ENCODE measurements at places on chromosomes 7 and 10.

- DNase-seq = no peak
Measured at GRCh38 chr7:105816266-105816843, 60.0 kb downstream of the ATXN7L1 start.

DNA sequence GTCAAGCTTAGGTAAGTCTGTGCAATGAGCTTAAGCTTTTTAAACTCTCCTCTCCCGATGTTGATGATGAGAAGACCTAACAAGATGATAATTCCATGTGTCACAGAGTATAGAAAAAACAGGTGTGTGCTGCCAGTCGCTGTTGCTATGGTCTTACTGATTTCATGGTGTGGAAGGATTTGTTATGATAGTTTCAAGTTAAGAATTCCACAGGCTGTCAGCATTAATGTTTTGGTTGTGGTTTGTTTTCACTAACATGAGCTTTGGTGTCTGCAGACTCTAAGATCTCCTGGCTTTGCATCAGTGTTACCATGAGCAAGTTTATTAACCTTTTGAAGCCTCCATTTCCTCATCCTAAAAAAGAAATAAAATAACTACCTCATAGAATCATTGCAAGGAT lies 123.7 kb downstream of the NSUN6 start:
- DNase-seq = no peak

DNA sequence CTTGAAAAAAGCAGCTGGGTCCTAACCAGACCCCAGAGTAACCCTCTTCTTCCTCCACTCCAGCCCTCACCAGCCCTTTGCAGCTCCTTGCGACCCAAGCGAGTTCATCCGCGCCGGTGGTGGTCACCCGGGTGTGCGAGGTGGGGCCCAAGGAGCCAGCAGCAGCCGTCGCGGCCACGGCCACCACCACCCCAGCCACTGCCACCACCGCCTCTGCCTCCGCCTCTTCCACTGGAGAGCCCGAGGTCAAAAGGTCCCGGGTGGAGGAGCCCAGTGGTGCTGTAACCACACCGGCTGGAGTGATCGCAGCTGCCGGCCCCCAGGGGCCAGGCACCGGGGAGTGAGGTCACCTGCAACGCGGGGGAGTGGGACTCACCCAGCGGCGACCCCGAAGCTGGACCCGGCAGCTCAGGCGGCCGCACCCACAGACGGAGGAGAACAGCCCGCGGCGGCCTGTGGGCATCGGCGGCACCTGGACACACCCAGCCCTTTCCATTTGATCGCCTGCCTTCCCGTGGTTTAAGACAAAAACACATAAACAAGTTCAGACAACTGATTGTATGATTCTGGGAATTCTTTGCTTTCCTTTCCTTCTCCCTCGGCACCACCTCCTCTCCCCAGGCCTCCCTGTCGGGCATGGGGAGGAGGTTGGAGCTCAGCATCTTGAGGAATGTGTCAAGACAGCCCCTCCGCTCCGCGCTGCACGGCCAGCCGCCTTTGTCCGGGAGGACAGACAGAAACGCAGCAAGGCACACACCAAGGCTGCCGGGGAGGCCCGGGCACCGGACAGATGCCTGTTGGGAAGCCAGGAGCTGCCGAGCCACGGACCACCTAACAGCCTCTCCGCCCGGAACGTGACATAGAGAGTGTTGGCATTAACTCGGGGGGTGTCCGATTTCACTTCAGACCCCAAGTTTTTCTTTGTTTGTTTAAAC lies 13.0 kb upstream of the AP5Z1 start:
- no peak for DNase-seq

- DNase-seq = no peak
Measured at GRCh38 chr7:36723951-36724664, at the start of gene AOAH. Gene AOAH (minus strand): TSS chr7:36724494. CDS start chr7:36724148, 346 bp downstream.

- no peak for DNase-seq
Measured at GRCh38 chr10:99809931-99810615, 27.6 kb downstream of the ABCC2 start.

DNA sequence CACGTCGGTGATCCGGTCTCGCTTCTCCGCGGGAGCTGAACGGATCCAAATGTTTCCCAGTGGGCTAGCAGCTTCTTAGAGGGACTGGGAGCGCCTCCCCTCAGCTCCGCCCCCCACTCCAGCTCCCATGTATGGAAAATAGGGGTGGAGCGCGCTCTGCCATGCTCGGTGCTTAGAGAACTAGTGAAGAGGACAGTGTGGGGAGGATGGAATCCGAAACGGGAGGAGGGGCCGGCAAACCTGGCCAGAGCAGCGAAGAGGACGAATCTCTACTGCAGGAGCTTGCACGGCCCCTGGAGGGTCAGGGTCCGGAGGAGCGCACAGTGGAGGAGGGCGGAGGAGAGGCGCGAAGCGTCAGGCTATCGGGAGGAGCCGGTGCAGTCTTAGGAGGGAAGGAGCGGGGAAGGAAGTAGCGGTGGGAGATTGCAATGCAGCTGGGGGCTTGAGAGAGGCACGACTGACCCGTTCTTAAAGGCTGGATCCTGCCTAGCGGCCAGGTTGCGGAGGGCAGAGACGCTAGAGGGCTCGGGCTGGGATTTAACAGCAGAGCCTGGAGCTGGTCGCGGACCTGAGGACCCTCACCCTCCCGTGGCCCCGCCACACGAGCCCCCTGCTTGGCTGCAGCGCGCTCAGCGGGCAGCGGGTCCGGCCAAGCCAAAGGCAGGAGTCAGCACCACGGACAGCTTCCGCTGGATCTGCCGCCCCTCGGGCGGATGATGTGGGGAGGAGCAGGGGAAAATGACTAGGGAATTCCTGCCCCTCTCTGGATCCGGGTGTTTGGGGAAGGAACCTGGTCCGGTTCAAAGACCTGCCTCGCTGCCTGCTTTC lies at the start of gene PRLHR:
Gene PRLHR, minus strand, starts transcription at position 51 of the 828 bp plus-strand sequence. CDS start 404 bp downstream, outside the sequence.
- no peak for DNase-seq

- DNase-seq = no peak
Measured at GRCh38 chr7:73707045-73707631, 12.3 kb downstream of the STX1A start.

DNA sequence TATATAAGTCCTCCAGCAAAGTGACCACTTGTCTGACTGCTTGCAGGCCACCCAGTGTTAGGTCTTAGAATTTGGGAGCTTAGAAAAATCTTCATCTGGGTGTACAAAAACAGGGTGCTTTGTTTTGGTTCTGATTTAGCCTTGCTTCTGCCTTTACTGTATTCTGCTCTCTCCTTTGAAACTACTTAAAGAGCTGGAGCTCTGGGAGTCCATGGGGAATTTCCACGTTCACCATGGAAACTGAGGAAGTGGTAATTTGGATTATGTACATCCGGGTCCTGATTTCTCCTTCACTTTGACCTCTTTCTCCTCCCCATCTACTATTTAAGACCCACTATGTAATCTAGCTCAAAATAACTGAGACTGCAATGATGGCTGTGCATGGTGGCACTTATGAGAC lies 103.0 kb downstream of the JAZF1 start:
- DNase-seq = no peak

- no peak for DNase-seq
Measured at GRCh38 chr10:113126229-113127201, 176.5 kb downstream of the TCF7L2 start.

DNA sequence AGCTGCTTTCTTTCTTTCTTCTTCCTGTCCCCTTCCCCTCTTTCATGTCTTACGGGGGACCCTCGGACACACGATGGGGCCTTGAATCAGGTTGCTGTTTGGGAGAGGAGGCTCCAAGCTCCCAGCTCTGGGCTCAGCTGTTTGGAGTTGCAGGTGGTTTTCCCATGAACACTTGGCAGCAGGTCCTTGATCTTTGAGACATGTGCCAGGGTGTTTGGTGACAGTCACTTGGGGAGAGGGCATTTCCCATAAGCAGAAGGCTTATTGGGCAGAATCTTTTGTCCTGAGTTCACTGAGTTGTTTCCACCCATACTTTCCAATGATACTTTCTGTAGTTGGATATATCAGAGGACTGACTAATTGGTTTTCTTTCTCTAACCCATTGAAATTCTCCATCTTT lies 104.7 kb upstream of the SH2B2 start:
- no peak for DNase-seq

DNA sequence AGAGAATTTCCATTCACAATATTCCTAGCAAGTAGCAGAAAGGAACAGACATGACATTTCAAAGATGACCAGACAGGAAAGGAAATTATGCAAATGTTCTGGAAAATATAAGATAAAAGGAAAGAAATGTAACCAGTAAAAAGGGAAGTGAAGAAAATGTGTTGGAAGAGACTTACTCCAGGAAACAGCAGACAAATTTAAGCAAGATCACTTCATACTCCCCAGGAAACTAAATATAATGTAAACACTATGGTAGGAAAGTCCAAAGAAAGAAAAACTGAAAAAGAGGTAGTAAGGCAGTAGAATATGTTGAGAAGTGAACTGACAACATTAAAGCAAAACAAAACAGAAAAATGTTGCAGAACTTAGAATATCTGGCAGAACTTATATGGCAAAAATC lies 6.4 kb upstream of the ST8SIA6 start:
- DNase-seq = no peak

DNA sequence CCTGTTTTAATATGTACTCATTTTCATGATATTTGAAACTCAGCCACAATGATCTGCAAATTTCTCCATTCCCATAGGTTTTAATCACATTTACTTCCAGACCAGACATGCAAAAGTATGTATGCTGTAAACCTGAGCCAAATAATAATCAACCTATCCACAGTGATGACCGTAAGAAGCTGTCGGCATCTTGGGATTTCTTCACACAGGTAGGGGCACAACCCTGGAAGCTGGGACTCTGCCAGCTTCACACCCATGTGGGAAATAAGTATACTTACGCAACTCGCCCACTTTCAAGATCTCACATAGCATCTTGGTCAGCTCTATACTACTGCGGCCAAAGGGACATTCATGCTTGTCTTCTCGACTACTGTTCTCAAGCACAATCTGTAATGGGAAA lies 352.3 kb downstream of the ELMO1 start:
- DNase-seq = no peak

GRCh38 chr10:86992929-86993328 lies 24.6 kb downstream of the ADIRF start:
- DNase-seq = no peak

GRCh38 chr10:31549896-31550295 lies 230.9 kb downstream of the ZEB1 start:
- no peak for DNase-seq

- no peak for DNase-seq
Measured at GRCh38 chr10:43295436-43295835, 28.6 kb upstream of the RASGEF1A start.

- DNase-seq = no peak
Measured at GRCh38 chr7:111265394-111265793, 174.5 kb downstream of the LRRN3 start.

- no peak for DNase-seq
Measured at GRCh38 chr7:78742694-78743093, 710.8 kb downstream of the MAGI2 start.

- DNase-seq = no peak
Measured at GRCh38 chr10:6148251-6148701, 54.5 kb upstream of the PFKFB3 start.

DNA sequence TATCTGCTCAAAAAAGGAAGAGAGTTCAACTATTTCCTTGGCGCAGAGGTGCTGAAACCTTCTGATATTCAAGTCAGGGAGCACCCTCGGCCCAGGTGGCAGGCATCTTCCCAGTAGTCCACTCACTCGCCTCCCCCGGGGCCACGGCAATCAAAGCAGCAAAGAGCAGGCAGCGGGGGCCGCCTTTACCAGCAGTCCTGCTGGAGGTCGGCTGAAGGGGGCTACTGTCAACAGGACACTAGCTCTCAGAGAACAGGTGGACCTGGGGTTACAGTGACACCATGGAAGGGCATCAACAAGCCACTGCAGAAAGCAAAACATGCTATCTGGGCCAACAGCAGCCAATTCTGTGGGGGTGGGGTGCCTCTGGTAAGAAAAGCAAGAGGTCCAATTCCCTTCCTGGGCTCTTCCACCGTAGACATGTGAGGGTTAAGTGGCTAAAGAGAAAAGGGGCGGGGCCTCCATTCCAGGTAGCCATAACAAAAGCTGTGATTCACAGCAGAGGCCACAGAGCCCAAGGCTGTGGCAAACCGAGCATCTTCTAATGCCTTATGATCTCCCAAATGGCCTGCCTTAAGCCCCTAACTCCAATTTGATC lies 9.4 kb downstream of the FZD9 start:
- no peak for DNase-seq

GRCh38 chr10:60434418-60435046 lies 44.9 kb upstream of the ANK3 start:
- DNase-seq = no peak

GRCh38 chr10:104449391-104449790 lies 95.8 kb downstream of the CFAP58 start:
- DNase-seq = no peak

DNA sequence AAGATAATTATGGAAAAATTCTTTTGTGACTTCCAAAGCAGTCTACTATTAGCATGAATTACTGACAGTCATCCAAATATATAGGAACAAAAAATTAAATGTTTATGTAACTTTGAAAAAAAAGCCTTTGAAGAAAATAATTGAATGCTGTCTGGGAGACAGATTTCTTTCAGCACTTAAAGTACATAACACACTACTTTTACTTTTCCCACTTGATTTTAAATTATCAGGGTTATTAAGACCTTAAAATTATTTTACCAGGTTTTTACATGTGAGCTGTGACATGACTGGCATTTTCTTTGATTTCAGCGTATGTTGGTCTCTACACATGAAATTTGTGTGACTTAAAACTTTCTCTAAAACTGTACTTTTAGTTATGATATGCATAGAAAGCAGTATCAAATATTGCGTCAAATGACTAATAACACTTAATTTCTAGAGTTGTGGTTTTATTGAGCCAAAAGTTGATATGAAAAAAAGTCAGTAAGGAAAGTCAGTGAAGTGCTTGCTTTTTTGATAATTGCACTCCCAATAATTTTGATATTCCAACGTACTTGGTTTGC lies 3.1 kb downstream of the PTEN start:
- DNase-seq = no peak

- no peak for DNase-seq
Measured at GRCh38 chr7:95980167-95980566, 207.8 kb downstream of the DYNC1I1 start.

- DNase-seq = no peak
Measured at GRCh38 chr7:108454317-108454673, 1.9 kb downstream of the NRCAM start.

DNA sequence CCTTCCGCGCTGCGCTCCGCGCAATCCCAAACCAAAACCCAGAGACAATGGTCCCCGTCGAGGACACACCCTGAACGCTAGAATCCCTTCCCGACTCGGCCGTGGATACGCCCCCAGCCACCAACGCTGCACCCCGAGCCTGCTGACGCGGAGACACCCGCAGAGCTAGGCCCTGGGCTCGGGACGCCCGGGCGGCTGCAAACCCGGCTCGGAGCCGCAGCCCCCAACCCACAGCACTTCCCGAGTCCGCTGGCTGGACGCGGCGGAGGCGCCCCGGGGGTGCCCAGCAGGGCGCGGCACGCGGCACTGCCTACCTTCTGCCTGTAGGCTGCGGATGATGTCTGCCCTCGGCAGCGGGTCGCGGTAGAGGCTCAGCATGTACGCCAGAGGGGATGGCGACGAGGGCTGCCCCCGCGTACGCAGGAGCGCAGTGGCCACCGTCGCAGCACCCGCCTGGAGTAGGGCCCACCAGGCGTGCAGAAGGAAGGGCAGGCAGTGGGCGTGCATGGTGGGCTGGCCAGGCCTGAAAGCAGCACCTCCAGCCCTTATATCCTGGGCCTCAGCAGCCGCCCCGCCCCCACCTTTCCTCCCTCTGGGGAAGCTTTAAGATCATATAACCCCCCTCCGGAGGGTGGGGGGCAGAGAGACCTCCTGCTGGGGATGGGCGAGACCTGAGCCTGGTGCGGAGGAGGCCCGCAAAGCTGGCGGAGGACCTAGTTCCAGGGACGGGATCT lies at the start of gene NODAL:
Gene NODAL, minus strand, starts transcription at position 521 of the 734 bp plus-strand sequence. Its CDS starts 14 bp downstream, at position 507.
- no peak for DNase-seq

GRCh38 chr7:142812437-142813215 lies 41.9 kb downstream of the PRSS2 start:
- DNase-seq = no peak

GRCh38 chr7:90955641-90956207 lies 308.5 kb upstream of the FZD1 start:
- no peak for DNase-seq

Measured in cortex of kidney (tissue), 1 donor.